ENCODE measurements at places on chromosomes 4 and X.

- DNase-seq = no peak
Observed at GRCh38 chrX:154827194-154828015, 7.1 kb downstream of the SMIM9 start.

DNA sequence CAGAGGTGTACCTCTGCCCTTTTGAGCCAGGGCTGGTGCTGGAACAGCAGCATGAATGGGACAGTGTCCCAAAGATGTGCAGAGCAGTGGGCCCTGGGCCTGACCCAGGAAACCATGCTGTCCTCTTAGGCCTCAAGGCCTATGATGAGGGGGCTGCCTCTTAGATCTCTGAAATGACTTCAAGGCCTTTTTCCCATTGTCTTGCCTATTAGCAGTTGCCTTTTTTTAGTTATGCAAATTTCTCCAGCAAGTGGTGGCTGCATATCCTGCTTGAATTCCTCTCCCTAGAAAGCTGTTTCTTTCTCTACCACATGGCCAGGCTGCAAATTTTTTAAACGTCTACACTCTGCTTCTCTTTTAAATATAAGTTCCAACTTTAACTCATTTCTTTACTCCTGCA lies 160.3 kb downstream of the CFAP299 start:
- DNase-seq = no peak

DNA sequence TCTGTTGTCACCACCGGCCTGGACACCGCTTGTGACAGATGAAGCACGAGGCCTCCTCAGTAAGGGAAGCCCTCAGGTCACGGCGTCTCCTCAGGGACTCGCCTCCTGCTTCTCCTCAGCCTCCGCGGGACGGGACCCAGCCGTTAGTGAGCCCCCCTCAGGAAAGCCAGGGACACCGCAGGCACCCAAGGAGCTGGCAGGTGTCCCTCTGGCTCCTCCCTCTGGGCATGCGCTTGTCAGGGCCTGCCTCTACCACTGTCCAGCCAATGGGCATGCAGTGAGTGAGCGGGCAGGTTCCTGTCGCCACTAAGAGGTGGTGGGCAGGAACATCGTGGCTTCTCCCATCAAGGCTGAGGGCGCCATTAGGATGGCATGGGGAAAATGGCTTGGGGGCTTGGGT lies 23.5 kb upstream of the CT55 start:
- no peak for DNase-seq

GRCh38 chr4:151934766-151935165 lies 174.0 kb upstream of the GATB start:
- DNase-seq = no peak

GRCh38 chr4:112861691-112862674 lies 187.5 kb upstream of the ANK2 start:
- DNase-seq = no peak

- no peak for DNase-seq
Observed at GRCh38 chr4:126396703-126397102, 1081.9 kb downstream of the FAT4 start.

GRCh38 chr4:76856243-76857073 lies 41.5 kb downstream of the SOWAHB start:
- no peak for DNase-seq

GRCh38 chr4:139921429-139922184 lies 232.4 kb downstream of the MAML3 start:
- DNase-seq = no peak

DNA sequence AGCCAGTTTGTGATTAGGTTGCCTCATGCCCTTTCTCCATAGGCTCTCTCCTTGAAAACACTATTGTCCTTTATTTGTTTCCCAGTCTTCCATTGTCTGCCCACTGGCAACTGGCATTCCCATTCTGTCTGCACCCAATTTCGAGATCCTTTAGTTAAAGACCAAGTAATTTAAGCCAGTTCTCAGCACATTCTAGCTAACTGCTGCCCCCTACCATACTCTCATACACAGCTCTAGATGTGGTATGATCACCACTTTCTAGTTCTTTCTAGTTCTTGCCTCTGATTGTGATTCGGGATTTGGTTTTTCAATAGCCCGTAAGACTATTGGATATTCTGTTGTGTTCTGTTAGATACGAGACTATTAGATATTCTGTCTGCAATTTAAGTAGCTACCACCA lies 135.8 kb upstream of the TRPC5 start:
- DNase-seq = no peak

- no peak for DNase-seq
Observed at GRCh38 chrX:48698306-48698705, 1.8 kb downstream of the SUV39H1 start.

DNA sequence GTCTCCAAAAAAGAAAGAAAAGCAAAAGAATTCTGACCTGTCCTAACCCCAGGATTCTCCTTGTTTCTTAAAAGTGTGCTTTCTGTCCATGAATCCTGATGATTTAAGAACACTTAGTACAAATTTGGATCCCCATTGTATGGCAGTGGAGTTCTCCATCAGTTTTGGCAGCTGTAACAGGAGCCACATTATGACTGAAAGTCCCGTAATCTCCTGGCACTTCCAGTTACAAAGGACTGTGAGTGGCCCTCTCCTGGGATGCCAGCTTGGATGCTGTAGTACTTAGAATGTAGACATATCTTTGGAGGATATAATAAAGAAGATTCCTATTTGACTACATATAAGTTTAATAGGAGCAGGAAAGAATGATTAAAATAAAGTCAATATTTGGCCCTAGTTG lies 20.6 kb downstream of the AP1AR start:
- no peak for DNase-seq

- DNase-seq = no peak
Observed at GRCh38 chrX:39675619-39676018, 422.1 kb downstream of the BCOR start.

DNA sequence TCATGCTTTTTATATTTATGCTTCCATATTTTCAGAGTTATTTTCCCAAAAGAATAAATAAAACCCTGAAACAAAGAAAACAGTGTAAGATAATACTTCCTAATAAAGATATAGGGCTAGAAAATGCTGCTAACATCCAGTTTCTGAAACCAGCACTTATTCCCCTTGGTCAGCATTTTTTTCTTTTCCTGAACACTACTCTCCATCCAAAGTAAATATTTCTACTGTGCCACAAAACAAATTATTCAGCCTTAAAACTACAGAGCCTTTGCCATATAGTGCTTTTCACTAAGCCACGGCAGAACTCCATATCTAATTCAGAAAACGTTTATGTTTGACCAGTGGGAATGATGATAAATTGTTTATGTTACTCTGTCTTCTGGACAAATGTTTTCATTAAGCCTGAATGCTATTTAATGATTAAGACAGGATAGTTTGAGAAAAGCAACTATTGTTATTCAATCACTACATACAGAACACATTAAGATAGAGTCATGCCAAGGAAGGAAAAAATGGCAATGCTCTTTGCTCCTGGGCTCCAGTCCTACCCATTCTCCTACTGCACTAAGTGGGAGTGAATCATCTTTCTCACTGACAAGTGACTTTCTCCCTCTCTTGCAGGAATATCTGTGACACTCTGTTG lies 723.9 kb downstream of the FAT4 start:
- DNase-seq = no peak

DNA sequence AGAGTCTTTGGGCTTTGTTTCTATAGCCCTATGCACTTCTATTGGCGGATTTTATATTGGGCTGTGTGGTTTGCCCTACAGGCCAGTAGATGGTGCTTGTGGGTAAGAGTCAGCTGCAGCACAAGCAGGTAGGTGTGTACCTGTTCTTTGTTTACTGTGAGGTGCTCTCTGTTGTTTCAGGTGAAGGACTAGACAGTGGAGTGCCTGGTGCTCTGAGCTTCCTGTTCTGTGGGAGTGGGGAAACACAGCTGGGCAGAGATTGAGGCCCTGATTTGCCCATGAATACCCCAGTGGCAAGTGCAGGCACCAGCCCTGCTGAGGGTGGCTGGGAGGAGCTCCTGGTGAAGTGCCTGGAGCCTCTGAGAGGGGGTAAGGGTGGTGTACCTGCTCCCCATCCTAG lies 26.3 kb upstream of the UCP1 start:
- no peak for DNase-seq

- no peak for DNase-seq
Observed at GRCh38 chr4:133972586-133972985, 229.0 kb downstream of the PABPC4L start.
